ENCODE measurements at places on chromosomes 12 and 14. TPM values are rescaled to one million over a fixed set of nuclear protein-coding genes. Genes with fewer than 3 reads are reported as not detected.

KCNC2 gene
- not detected for total RNA-seq

AQP6 gene
- total RNA-seq, result not detected

CLEC1B gene
- total RNA-seq, result not detected

C12orf75 gene
- 117 TPM for total RNA-seq

RBP5 gene
- not detected for total RNA-seq

ASB8 gene
- total RNA-seq, result 14.1 TPM

PTGDR gene
- not detected for total RNA-seq

P2RX7 gene
- 0.50 TPM for total RNA-seq

CLECL1 gene
- total RNA-seq, result not detected

ALDH1L2 gene
- total RNA-seq, result 29.1 TPM

SERPINA12 gene
- not detected for total RNA-seq

FBLN5 gene
- total RNA-seq, result 138 TPM

IFNG-AS1 gene
- not detected for total RNA-seq

CABP1 gene
- total RNA-seq, result not detected

EPS8 gene
- total RNA-seq, result 65.7 TPM

KCNMB4 gene
- total RNA-seq, result 0.45 TPM

POLE gene
- 22.4 TPM for total RNA-seq

MMP17 gene
- 10.3 TPM for total RNA-seq

FSCB gene
- not detected for total RNA-seq

SLC39A5 gene
- 0.15 TPM for total RNA-seq

TMBIM4 gene
- 105 TPM for total RNA-seq

SPATA7 gene
- total RNA-seq, result 11.9 TPM

SAMD15 gene
- 1.0 TPM for total RNA-seq

GALNT8 gene
- 0.15 TPM for total RNA-seq

TMTC1 gene
- total RNA-seq, result 26.6 TPM

IL26 gene
- not detected for total RNA-seq

LMNTD1 gene
- 0.30 TPM for total RNA-seq

KRT3 gene
- total RNA-seq, result not detected

OR9K2 gene
- not detected for total RNA-seq

PAX9 gene
- not detected for total RNA-seq

SERPINA3 gene
- total RNA-seq, result 2.1 TPM

TC2N gene
- under 0.01 TPM for total RNA-seq

AKAP6 gene
- total RNA-seq, result 0.15 TPM

RNU7-1 gene
- total RNA-seq, result not detected

GPR162 gene
- total RNA-seq, result 2.7 TPM

TAS2R46 gene
- total RNA-seq, result not detected

HNF1A gene
- not detected for total RNA-seq

LTB4R2 gene
- 3.0 TPM for total RNA-seq

GPR135 gene
- 0.84 TPM for total RNA-seq

PPP1R13B gene
- 1.7 TPM for total RNA-seq

UNC119B gene
- total RNA-seq, result 13.8 TPM

LBHD2 gene
- not detected for total RNA-seq

MYH7 gene
- total RNA-seq, result not detected

TAS2R30 gene
- not detected for total RNA-seq

PSMC6 gene
- total RNA-seq, result 116 TPM

RNASE7 gene
- not detected for total RNA-seq

REM2 gene
- total RNA-seq, result 0.30 TPM

RFX4 gene
- not detected for total RNA-seq

MGP gene
- 0.30 TPM for total RNA-seq

A2ML1 gene
- not detected for total RNA-seq

CCDC196 gene
- total RNA-seq, result not detected

TBX5 gene
- 21.7 TPM for total RNA-seq

SPIC gene
- not detected for total RNA-seq

ZNF664 gene
- 17.8 TPM for total RNA-seq

NACA gene
- 1,369 TPM for total RNA-seq

LRR1 gene
- total RNA-seq, result 28.8 TPM

COCH gene
- 0.45 TPM for total RNA-seq

SLC15A5 gene
- not detected for total RNA-seq
